GM23338 (cell line): ENCODE measurements at places on chromosomes 11 and 22. TPM values are rescaled to one million over a fixed set of nuclear protein-coding genes. Genes with fewer than 3 reads are reported as not detected.

Gene SCGB2A2
- polyA plus RNA-seq, result not detected in 2 replicates

Gene GRIK4
- polyA plus RNA-seq, result 0.63 and 1.1 TPM in 2 replicates

Gene GGTLC2
- not detected in 2 replicates for polyA plus RNA-seq

DNA sequence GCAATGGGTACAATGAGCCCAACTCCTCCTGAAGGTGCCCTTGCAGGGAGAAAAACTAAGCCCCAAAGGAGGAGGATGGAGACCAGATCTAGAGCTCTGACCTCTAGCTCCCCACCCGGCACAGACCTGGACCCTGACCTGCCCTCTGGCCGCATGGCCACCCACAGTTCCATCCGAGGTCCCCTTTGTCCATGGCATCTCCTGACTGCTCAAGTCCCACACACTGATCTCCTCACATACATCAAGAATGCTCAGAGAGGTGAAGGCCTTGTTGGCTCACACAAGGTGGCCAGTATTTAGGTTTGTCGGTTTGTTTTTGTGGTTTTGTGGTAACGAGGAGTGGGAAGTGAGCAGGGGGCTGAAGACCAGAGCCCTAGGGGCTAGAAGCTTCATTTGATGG, 423.5 kb upstream of the B3GAT1 start:
- no peak for DNase-seq

GRCh38 chr22:49770547-49771265, 57.0 kb downstream of the BRD1 start:
- no peak for DNase-seq
